ENCODE measurements at places on chromosomes 3 and 15.

GRCh38 chr3:172276103-172276502 is 172.2 kb downstream of the GHSR start:
- no peak for DNase-seq

GRCh38 chr15:29438703-29439055 is 169.1 kb upstream of the NSMCE3 start:
- peak; percentile 19 for DNase-seq

GRCh38 chr15:100930306-100930848 is 11.2 kb downstream of the LRRK1 start:
- DNase-seq = no peak

GRCh38 chr3:42214064-42214463 is 51.9 kb downstream of the CCK start:
- DNase-seq = no peak

GRCh38 chr3:191296041-191296541 is 33.1 kb upstream of the CCDC50 start:
- DNase-seq = no peak

GRCh38 chr15:62737551-62737950 is 305.0 kb upstream of the TPM1 start:
- DNase-seq = no peak

GRCh38 chr3:185257334-185257733 is 3.5 kb upstream of the EHHADH start:
- DNase-seq = no peak

DNA sequence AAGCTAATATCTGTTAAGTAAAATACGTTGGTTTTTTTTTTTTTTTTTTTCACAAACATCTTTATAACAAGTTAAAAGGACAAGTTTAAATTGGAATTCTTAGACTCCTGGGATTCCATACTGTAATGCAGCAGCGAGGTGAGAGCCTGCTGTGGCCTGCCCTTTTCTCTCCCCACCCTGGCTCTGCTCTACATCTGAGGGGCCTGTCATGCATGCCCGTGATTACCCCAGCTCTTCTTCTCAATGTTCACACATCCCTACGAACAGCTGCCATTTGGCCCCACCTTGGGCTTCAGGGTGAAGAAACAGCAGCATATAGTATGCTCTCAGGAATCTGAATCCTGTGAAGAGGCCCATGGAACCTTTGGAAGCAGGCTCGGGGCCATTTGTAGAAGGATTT is 14.7 kb downstream of the CFAP91 start:
- DNase-seq = no peak

DNA sequence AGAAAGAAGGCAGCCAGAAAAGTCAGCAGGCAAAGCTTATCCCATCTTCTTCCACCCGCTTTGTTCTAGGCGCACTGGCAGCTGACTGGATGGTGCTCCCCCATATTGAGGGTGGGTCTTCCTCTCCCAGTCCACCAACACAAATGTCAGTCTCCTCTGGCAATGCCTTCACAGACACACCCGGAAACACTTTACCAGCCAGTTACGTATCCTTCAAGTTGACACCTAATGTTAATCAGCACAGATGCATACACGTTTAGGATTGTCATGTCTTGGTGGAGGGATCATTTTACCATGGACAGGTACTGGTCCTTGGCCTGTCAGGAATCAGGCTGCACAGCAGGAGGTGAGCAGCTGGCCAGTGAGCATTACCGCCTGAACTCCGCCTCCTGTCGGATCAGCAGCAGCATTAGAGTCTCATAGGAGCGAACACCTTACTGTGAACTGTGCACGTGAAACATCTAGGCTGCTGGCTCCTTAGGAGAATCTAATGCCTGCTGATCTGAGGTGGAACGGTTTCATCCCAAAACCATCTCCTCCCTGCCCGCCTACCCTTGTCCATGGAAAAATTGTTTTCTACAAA is 59.1 kb upstream of the PYDC2 start:
- DNase-seq = no peak

GRCh38 chr3:109177908-109178307 is 41.4 kb downstream of the C3orf85 start:
- no peak for DNase-seq

- DNase-seq = peak; percentile 27
Measured at GRCh38 chr3:177379045-177379444, 181.8 kb upstream of the TBL1XR1 start.

- no peak for DNase-seq
Measured at GRCh38 chr3:114834175-114834940, 312.7 kb downstream of the ZBTB20 start.

All from GM23338 (cell line).